Stimulated activated CD8-positive, alpha-beta memory T cell treated with anti-CD3 and anti-CD28 coated beads, Interleukin-4, amount 100 ng/mL, for 48 hours (primary cell): ENCODE measurements at places on chromosomes 12 and 14.

DNA sequence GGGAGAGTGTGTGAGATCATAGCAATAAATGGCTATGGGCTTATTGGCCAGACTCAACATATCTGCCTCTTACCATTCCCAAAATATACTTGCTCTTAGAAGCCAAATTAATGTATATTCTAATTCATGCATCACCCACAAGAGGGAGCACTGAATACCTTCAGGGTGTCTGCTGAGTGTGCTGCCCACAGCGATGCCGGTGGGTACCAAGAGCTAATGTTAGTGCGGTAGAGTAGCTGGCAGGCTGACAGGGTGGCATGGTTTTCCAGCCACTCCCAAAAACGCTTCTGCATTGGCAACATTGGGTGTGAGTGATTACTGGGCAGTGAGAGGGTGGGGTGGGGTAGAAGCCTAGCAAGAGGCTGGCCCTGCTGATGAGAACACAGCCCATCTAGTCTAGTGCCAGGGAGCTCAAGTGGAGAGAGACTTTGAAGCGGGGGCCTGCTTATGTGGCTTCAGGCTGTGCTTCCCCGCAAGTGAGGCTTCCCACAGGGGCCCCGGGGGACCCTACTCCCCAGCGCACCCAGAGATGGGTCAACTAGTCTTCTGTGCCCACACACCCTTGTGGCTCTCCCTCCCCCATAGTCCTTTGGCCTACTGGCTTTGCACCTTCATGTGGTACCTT is 9.2 kb upstream of the PLEKHD1 start:
- DNase-seq = no peak

DNA sequence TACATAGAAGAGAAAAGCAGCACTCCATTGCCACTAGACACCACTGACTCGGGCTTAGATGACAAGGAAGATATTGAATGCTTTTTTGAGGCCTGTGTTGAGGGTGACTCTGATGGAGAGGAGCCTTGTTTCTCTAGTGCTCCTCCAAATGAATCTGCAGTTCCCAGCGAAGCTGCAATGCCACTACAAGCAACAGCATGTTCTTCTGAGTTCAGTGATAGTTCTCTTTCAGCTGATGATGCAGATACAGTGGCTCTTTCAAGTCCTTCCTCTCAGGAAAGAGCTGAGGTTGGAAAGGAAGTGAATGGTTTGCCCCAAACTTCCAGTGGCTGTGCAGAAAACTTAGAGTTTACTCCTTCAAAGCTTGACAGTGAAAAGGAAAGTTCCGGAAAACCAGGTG is 114.5 kb upstream of the NPAS3 start:
- no peak for DNase-seq

- DNase-seq = no peak
Measured at GRCh38 chr12:118432812-118433545, 56.6 kb downstream of the SUDS3 start.

DNA sequence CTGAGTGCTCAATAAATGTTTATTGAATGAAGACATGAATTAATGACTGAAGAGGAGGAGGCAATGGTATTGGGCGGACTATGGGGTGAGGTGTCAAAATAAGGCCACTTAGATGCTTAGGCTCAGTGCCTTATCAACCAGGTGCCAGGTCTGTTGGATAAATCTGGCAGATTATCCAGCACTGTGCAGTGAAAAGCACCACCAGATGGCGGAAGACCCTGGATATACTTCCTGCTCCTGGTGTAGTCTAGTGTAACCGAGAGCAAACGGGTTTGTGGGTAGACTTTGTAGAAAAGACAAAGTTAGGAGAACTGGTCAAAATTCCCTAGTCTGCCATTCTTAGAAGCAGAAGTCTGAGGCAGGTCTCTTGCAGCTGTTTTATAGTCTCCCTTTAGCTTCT is 306.3 kb downstream of the ATP23 start:
- no peak for DNase-seq

GRCh38 chr14:33542338-33543287 is 408.3 kb downstream of the EGLN3 start:
- no peak for DNase-seq

DNA sequence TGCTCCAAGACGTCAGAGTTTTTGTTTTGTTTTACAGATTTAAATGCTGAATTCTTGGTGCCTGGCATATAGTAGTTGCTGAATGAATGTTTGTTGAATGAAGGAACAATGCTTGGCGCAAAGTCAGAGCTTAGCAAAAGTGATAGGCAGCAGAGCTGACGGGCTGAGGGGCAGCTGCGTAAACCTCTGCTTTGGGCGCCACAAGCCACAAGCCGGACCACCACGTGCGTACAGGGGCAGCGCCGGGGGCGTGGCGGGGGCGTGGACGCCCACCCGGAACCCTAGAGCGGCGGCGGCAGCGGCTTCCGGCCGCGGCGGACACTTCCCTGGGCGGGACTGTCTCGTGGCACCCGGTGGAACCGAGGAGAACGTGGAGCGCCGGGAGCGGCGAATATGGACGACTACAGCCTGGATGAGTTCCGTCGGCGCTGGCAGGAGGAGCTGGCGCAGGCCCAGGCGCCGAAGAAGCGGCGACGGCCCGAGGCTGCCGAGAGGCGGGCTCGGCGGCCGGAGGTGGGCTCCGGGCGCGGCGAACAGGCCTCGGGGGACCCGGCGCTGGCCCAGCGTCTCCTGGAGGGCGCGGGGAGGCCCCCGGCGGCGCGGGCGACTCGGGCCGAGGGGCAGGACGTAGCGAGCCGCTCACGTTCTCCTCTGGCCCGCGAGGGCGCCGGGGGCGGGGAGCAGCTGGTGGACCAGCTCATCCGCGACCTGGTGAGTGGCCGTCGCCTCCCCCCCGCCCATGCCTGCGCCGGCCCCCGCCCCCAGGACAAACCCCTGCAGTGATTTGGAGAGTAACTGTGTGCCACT is at the start of gene FBXW8:
TSS of gene FBXW8 (plus strand) at position 306 of the 807 bp plus-strand sequence. CDS start at position 394, 88 bp downstream.
- peak; percentile 82 for DNase-seq

GRCh38 chr12:118035190-118036041 is 18.9 kb downstream of the RFC5 start:
- peak; percentile 62 for DNase-seq

GRCh38 chr14:95935228-95935822 is 58.7 kb downstream of the TUNAR start:
- DNase-seq = no peak

- DNase-seq = no peak
Measured at GRCh38 chr12:9148926-9149325, 33.2 kb upstream of the A2M start.

GRCh38 chr14:43853541-43853940 is 653.5 kb downstream of the FSCB start:
- DNase-seq = no peak

- no peak for DNase-seq
Measured at GRCh38 chr12:123516216-123516780, 17.2 kb downstream of the RILPL1 start.

GRCh38 chr14:33897878-33898535 is 52.9 kb downstream of the EGLN3 start:
- DNase-seq = no peak

- no peak for DNase-seq
Measured at GRCh38 chr14:57066463-57066862, 202.2 kb downstream of the EXOC5 start.

GRCh38 chr12:107564946-107565345 is 120.7 kb upstream of the PWP1 start:
- DNase-seq = no peak

GRCh38 chr14:94906991-94907587 is 137.2 kb upstream of the GSC start:
- no peak for DNase-seq
